ENCODE measurements at places on chromosomes 7 and 10.

DNA sequence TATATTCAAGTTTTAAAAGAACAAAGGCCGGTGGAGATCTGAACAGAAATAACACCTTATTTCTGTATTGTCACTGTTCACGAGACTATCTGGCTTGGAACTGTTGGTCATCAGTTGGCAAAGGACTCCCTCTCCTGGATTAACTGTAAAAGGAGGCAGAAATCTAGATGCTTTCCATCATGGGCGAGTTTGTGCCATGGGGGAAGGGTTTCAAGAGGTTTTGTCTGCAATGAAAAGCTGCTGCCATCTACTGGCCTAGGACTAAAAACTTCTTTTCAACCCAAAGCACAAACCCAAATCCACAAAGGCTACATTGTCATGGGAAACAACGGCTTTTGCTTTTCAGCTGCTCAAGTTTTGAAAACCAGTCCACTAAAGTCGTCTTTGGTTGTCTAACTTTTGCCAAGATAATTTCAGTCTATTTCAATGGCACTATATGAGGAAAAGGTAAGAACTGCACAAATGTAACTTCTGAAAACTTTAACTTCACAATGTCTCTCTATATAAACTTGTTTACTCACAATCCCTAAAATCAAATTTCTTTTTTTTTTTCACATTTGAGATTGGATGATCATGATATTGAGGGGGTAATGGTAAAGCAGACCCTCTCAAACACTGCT, 196.8 kb downstream of the SKAP2 start:
- DNase-seq = no peak

DNA sequence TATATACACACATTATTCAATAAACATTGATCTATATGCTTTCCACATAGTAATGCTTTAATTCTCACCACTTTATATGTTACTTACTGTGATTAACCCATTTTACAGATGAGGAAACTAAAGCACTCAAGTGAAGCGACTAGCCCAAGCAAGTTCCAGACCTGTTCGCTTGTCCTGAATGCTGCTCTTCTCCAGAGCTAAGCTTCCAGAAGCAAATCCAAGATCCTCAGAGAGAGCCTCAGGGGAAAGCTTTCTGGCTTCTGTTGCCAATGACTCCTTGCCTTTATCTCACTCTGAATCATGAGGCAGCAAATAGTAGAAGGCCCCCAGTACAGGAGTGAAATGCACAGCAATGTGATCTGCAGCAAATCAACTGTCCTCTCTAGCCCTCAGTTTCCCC, 32.2 kb downstream of the XPNPEP1 start:
- DNase-seq = no peak

GRCh38 chr7:138549082-138549481, 89.0 kb downstream of the TRIM24 start:
- DNase-seq = no peak

- DNase-seq = no peak
Measured at GRCh38 chr10:76921383-76922010, 716.1 kb downstream of the KCNMA1 start.

DNA sequence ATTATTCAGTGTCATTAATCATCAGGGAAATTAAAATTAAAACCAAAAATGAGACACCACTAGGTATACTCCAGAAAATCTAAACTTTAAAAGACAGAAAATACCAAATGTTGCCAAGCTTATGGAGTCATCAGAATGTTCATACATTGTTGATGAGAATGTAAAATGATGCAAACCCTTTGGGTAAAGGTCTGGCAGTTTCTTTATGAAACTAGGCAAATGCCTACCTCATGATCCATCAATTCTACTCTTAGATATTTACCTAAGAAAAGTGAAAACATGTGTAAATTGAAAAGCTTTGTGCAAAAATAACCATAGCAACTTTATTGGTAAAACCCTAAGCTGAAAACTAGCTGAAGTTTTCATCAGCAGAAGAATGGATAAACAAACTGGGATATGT, 329.5 kb upstream of the MEOX2 start:
- no peak for DNase-seq

DNA sequence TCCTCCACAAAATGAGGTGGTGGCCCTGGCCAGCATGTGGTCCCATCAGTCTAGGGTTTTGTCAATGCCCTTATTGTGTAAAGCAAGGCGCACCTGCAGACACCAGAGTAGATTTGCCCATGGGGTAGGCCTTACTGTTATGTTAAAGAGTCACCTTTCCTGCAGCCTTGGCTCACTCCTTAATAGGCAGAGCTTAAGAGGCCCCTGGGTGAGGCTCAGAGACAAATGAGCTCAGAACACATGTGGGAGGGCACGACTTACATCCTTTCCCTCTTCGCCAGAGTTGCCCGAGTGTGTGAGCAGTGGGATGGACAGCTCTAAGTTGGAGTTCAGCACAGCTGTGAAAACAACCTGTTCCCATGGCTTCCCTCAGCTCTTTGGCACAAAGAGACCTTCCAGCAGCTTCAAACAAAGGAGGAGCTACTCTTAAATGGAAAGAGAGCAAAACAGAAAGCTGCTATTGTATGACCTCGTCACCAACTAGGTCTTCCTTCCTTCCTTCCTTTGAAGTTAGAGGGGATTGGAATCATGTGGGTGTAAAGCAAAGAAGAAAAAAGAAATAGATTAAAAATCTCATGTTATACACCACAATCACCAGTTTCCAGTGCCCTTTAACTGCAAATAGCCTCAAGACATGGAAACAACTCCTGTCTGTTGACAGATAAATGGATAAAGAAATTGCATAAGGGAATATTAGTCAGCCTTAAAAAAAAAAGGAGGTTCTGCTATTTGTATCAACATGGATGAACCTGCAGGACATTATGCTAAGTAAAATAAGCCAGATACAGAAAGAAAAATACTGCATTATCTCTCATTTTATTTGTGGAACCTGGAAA, 11.9 kb upstream of the XPNPEP1 start:
- no peak for DNase-seq

DNA sequence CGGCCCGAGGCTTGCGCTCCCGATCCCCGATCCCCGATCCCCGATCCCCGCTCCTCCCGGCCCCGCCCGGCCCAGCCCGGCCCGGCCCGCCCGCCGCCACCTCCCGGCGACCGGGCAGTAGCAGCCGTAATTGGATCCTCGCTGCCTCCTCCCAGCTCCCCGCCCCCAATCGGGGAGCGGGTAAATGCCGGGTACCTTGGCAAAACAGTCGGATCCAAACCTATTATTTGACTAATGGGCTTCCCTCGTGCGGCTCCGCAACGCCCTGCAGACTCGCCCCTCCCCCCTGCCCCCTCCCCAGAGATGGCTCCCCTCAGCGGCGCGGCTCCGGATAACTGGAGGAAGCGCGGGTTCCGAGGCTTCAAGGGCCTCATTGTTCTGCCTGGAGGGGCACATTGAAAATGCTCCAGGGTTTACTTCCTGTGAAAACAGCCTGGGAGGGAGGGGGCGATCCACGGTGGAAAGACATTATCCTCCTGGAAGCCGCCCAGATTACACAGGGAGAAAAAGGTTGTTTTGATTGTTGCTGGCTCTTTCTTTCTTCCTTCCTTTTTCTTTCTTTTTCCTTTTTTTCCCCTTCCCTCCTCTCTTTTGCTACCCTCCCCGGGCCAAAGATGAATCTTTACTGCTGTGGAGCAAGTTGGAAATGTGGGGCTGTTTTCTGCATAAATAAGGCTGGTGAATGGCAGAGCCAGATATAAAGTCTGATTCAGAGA, 94.7 kb upstream of the ZMIZ1 start:
- DNase-seq = peak; percentile 37

DNA sequence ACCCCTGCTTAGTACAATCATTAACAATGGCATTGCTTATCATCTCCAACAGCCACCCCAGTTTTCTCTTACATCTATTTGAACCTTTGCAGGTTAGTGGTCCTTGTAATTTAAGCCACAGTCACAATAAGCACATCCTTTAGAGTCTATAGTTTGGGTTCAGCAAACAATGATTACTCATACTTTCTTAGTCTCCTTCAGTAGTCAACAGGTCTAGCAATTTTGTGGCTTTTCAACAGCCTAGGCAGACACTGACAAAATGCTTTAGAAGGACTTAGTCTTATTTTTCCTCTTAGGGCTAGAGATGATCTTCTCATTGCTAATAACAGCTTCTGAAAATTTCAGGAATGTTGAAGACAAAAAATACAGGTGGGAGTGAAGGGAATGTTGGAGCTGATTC, 32.3 kb upstream of the FAM204A start:
- DNase-seq = no peak

DNA sequence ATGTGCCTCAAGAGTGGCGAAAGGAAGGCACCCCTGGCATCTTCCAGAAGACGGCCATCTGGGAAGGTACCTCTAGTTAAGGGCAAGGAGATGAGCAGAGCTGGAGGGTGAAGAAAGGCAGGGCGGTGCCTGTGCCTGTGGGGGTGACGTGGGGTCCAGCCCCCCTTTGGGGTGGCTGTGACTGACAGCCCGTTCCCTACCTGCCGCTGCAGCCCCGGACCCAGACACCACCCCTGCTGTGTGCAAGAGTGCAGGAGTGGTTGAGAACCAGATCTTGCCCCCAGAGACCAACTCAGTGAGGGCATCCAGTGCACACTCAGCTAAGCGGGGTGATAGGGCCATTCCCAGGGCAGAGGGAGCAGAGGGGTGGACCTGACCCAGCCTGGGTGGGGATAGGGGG, 4.3 kb upstream of the MUC17 start:
- DNase-seq = no peak

DNA sequence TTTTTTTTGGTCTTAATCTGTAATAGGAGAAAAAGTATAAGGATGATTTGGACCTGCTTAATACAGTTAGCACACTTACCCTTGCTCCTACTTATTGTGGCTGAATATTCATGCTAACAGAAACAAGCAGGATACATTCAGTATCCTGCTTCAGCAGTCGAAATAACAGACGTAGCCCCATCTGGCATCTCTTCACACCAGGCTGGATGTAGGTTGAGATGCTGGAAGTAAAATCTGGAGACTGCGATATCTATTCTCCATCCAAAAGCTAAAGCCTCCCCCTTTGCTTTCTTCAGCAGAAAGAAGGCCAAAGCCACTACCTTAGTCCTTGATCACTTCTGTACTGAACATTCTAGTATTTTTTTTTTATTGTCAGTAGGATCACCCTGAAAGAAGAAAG, 537.4 kb downstream of the AUTS2 start:
- no peak for DNase-seq

GRCh38 chr7:149292462-149292823, 30.4 kb downstream of the ZNF783 start:
- DNase-seq = no peak

- DNase-seq = no peak
Measured at GRCh38 chr10:106576534-106576933, 588.0 kb downstream of the SORCS1 start.

- no peak for DNase-seq
Measured at GRCh38 chr10:113917636-113918035, 63.2 kb downstream of the NHLRC2 start.

DNA sequence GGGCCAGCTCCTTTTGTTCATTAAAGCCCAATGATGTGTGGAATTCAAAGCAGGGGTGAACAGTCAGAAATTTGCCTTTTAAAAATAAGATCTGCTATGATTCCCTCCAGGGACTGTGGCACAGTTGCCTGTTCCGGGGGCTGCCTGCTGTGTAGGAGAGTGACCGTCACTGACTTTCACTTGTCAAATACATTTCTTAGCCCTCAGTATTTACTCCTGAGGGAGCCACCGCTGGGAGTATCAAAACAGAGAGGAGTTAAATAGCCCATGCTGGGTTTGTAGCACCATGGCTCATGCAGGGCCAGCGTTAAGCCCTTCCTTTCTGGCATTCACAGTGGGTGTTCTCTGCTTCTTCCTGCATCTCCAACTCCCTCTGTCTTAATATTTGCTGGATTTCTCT, 897.8 kb downstream of the SORCS3 start:
- DNase-seq = no peak

GRCh38 chr7:134126966-134127848, at the start of gene LRGUK:
TSS of gene LRGUK (plus strand) at chr7:134127340. CDS start at chr7:134127368, 28 bp downstream.
- peak; percentile 55 for DNase-seq

DNA sequence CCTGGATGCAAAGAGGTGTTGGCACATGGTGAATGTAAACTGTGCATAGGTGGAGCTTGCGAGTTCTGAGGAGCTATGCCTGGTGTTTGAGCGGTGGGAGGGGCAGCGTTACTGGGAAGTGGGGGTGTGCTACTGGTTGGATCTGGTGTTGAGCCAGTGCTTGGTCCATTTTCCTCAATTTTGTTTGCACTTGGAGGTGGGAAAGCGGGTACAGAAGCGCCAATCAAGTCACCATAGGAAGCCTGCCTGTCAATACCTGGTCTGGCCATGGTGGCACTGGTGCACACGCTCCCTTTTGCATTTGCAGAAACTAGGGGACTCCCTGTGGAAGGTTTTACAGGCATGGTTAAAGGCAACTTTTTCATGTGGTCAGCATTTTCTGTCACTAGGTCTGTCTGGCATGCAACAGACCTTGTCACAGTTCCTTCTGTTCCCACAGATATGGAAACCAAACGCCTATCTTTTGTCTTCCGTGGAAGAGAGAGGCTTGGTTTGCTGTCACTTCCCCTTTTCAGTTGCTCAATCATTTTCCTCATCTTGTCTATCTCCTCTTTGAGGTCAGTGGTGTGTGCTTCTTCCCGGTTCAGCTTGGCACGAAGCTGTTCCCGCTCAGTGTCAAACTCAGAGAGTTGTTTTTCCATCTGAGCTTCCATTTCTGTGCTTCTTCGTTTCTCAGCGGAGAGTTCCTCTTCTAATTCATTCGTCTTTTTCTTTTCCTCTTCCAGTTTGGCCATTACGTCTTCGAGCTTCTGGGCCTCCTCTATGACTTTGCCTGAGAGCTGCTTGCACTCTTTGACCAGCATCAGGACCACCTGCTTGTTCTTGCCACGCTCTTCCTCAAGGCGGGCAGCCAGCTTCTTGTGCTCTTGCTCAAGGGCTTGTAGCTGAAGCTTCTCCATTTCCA, 81.1 kb downstream of the CTTNBP2 start:
- no peak for DNase-seq

DNA sequence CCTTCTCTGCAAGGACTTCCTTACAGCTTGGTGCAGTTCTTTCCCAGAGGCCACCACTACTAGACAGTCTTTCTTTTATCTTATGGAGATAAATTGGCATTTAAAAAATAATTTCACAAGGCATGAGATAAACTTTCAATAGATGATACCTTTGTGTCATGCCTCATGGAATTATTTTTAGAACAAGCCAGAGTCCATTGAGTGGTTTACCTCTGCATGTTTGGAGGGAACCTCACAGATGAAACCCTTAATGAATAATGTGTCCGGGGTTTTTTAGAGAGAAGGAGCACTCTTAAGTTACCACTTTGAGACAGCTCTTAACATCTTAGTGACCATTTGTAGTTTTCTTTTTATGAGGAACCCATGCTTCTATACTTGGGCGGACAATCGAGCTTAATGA, 17.2 kb downstream of the NODAL start:
- no peak for DNase-seq

- DNase-seq = no peak
Measured at GRCh38 chr7:49245062-49245461, 320.7 kb downstream of the CDC14C start.

- DNase-seq = no peak
Measured at GRCh38 chr10:63749915-63750314, 228.7 kb downstream of the REEP3 start.

All from stimulated activated CD4-positive, alpha-beta T cell treated with anti-CD3 and anti-CD28 coated beads, Interleukin-15, amount 100 ng/mL, for 1 hour (primary cell).